ENCODE measurements at places on chromosomes 12 and 14.

DNA sequence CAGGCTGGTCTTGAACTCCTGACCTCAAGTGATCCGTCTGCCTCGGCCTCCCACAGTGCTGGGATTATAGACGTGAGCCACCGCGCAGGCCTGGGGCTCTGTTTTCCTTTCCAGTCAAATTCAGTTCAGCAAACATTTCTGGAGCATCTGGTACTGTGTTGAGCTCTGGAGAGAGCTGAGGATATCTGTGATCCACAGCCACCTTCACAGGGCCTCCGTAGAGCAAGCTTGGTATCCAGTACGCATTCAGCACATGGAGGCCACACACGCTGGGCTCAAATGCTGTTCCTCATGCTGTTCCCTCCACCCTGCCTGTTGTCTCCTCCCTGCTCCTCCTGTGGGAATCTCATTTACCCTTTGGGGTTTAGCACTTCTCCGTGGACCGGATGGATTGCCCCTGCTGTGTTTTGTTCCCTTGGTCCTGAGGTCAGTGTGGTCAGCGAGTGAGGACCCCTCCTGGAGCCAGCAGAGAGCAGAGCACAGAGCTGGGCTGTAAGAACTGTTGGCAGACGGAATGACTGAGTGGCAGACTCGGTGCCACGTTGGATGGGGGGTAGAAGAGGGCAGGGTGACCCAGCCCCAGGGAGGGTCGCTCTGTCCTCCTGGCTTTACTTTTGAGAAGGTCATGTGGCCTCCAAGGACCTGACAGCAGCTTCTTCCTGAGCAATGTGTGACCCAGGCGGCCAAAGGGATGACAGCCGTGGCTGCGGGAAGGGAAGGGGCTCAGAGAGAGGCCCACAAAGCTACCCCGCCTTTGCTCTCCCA lies 891 bp downstream of the RPS6KL1 start:
- DNase-seq: no peak

DNA sequence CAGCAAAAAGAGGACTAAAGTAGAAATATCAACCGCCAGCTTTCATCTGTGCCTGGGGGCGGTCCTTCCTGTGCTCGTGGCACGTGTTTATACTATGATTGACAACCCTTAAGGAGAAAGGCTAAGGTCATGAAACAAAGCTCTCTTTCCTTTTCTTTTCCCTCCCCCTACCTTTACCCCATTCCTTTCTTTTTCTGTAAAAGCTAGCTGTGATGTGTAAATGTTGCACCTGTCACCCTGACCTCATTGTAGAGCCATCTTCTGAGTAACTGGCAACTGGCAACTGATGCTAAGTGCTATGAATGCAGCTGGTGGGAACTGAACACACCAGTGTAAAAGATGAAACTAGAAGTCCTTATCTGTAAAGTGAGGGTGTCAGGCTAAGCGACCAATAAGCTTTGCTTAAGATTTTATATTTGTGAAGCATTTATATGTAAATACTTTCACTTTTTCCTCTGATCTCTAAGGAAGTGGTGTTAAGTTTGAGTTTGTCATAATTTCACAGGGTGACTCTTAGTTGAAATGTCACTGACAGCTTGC lies 102.8 kb upstream of the BCAT1 start:
- DNase-seq: no peak

DNA sequence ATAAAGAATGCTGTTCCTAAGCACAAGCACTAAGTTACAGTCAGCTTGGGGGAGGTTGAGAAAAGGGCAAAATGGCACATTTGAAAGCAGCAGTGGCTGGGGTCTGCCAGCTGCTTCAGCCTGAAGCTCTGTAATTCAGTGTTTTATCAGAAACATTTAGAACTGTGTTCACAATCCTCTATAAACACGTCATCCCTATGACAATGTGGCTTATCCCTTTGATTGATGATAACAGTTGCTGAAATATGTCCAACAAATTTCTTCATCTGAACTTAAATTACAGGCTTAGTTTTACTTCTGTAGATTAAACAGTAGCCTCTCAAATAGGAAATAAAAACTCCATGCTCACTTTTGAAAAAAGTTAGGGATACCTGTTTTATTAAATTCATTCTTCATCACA lies 108.8 kb downstream of the VEZT start:
- peak; percentile 83 for DNase-seq

DNA sequence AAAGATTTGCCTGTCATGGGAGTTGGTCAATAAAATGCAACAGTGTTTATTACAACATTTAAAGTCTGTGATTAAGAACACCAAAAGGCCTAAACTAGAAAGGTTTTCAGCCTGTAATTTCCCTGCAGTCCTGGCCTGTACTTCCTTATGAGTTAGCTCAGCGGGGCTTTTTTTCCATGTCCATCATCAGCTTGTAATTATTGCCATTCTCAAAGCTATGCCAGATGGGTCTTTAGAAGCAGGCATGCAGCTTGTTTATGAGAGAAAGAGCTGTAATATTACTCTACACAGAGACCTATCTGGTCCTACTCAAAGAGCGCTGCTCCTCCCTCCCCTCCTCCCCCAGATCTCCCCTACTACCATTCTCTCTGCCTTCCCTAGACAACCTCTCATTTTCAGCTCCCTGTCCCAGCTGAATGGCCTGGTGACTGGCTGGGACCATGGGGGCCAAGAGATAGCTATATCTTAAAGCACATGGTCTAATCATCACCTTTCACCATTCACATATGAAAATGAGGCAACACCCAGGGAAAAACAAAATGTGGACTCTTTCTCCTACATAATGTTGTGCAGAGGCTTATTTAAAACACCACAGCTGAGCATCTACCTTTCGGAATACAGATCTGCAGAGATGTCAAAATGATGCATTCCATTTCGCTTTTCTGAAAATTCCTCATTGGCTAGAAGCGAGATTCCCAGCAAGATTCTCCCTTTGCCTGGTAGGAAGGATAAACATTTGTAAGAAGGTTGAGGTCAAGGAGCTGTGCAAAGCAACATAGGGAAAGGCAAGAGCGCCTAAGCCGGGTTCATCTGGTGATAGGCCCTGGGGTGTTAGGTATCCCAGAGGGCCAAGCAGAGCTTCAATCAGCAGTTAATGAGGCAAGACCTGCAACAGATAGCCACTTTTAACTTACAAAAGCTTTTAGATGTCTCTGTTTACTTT lies 209.7 kb upstream of the CDKN3 start:
- no peak for DNase-seq

DNA sequence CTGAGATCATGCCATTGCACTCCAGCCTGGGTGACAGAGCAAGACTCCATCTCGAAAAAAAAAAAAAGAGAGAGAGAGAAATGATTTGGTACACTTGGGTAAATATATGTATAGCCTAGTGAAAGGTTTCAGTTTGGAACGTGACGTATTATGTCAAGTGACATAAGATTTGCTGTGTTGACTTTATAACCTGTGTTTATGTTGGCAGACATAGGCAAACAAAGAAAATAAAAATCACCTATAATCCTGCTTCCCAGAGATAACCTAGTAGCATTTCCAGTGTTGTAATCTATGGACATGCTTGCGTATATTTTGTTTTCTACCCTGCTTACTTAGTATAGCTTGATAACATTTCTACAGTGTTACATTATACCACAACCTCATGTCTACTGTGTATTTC lies 16.7 kb downstream of the ERG28 start:
- DNase-seq: no peak

DNA sequence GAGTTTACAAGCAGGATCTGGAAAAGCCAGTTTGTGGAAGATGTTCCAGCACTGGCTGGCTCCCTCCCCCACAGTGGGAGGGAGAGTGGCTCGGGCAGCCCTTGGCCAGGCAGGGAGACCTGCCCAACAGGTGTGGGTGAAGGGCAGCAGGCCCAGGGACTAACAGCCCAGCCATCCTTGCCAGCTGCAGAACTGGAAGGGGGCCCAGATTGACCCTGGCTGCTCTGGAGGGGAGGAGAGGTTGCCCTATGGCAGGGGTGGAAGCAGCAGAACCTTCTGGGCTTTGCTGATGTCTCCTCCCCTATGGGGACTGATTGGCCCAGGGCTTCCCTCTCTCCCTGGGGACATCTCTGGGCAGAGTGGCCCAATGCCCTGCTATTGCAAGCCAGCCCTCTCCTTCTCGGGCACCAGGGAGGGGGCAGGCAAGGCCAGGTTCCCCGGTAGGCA lies 20.5 kb downstream of the IRF2BPL start:
- DNase-seq: no peak

GRCh38 chr12:106300761-106301160 lies 1.8 kb upstream of the TCP11L2 start:
- DNase-seq: no peak

DNA sequence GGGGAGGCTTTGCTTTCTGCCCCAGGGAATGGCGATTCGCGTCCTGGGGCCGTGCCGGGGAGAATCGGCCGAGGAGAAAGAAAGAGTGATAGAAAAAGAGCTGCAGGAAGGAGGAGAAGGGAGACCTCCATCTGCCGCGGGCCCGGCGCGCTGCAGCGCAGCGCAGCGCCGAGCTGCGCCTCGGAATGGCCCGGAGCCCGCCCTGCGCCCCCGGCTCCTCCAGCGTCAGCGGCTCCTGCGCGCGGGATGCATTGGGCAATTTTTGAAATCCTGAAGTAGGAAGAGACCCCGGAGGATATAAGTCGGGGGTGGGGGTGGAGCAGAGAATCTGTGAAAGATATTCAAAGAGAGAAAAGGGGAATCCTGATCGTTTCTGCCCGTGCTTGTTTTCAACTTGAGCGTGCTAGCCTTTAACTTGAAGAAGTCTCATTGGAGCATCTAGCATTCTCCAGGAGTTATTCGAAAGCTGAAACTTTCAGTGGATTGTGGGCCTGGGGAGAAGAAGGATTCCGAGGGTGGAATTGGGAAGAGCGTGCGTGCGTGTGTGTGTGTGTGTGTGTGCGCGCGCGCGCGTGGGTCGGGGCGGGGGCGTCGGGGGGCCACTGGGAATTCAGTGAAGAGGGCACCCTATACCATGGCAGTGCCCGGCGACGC lies 441 bp downstream of the PDE3A start:
- DNase-seq: peak; percentile 56

DNA sequence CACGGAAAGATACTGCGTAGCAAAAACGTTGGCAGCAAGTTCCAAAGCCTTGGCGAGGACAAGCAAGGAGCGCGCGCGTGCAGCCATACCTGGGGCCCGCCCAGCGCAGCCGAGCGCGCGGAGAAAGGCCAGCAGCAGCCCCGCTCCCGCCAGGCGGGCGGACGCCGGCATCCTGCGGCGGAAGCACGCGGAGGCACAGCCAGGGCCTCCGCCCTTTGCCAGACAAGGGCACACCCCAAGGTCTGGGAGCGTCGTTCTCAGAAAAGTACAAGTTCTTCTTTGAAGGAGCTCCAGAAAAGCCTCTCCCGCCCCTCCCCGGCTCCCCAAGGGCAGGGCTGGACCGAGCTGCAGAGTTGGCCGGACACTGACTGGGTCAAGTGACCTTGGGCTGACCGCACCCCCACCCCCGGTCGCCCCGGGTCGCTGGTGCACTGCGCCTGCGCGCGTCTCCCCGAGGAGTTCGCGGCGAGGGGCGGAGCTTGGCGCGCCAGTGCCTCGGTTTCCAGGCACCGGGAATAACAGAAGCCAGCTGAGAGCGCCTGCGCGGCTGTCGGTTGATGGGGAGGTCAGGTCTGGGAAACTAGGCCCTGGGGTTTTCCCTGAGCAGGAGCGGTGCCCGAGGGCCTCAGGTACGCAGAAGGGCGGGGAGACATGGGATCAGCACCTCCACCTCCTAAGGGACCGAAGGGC lies at the start of gene ZC2HC1C:
ZC2HC1C (plus strand) TSS at position 521 of the 690 bp plus-strand sequence. CDS start 933 bp downstream, outside the sequence.
- peak; percentile 89 for DNase-seq

GRCh38 chr14:92465353-92466055 lies 48.1 kb upstream of the RIN3 start:
- no peak for DNase-seq

Data from fibroblast of pulmonary artery (primary cell).